ENCODE measurements at places on chromosomes 2 and 18. TPM values are rescaled to one million over a fixed set of nuclear protein-coding genes. Genes with fewer than 3 reads are reported as not detected.

SCYGR3 gene
- not detected for total RNA-seq

SPC25 gene
- total RNA-seq, result 27.3 TPM

IFIH1 gene
- total RNA-seq, result 70.9 TPM

KIF3C gene
- total RNA-seq, result 6.3 TPM

POTEC gene
- not detected for total RNA-seq

Data from M059J (cell line).